ENCODE measurements at places on chromosomes 1 and 21.

DNA sequence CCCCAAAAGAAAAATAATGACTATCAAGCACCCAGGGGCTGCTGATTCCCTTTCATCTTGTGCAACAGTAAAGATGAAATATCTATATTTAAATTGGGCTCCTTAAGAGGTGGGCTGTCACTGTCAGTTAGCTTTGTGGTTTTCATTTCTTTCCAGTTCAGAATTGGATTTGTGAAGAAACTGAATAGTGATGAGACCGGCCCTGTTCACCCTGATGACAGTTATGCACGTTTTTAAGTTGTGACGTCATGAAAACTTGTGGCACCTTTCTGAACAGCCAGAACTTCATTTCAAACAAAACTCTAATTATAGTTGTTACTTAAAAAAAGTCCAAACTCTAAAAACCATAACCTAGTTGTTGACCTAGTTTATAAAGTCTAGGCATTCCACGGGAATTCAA is 125.9 kb downstream of the RUNX1 start:
- DNase-seq, result no peak

GRCh38 chr1:53299233-53299632 is 28.6 kb downstream of the LRP8 start:
- no peak for DNase-seq

DNA sequence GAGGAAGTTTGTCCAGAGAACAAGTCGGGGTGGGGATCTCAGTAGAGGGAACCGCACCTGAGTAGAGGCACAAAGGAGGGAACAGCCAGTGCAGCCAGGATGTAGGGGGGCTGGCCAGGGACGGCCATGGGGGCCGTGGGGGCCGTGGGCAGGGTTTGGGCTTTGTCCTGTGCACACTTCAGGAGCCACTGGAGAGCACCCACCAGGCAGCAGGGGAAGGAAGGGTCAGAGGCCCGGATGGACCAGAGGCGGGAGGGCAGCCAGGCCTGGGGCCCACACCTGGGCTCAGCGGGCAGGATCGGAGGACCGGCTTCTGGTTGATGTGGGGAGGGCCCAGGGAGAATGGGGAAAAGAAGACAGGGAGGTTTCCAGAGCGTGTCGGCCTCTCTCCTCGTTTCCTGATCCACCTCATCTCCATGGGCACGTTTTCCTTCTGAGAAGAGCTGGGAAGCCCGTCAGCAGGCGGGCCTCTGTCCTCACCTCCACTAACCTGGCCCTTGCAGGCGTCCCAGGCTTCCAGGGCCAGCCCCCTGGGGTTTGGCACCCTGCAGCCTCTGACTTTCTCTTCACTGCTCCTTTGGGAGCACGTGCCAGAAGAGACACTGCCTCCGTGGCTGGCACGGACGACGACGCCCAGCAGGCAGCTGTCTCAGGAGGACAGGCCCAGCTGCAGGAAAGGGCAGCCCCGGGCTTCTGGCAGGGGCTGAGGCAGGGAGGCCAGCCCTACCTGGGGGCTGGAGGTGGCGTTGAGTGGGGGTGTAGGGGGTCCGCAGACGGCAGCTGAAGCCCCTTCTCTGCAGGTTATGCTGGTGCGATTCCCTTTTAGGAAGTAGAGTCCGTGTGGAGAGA is 16.8 kb upstream of the PDXK start:
- DNase-seq, result no peak

DNA sequence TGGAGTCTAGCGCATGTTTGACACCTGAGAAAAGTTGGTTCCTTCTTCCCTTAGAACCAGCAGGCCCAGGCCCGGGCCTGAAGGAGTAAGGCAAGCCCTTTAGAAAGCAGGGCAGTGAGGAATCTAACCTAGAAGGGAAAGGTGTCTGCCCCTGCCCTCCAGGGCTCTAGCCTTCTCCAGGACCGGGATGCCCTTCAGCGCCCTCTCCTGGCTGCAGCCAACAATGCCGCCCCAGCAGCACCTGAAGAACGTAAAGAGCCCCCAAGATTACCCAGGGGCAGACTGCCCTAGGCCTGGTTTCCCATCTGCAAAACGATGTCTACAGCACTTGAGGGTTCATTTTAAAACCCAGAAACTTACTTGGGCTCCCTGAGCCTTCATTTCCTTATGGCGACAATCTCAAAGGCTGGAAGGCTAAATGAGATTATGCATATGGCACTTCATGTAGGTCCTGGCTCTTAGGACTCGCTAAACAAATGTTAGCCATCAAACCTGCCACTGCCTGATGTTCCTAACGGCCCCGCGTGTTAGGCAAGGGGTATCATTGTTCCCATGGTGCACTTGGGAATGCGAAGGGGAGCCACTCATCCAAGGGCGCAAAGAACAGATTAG is 106.7 kb upstream of the KLHDC7A start:
- peak; percentile 54 for DNase-seq

GRCh38 chr21:41571938-41572510 is 64.1 kb upstream of the TMPRSS2 start:
- no peak for DNase-seq

- no peak for DNase-seq
Measured at GRCh38 chr1:93468662-93469061, 20.7 kb downstream of the FNBP1L start.

GRCh38 chr1:41296506-41296905 is 54.4 kb upstream of the SCMH1 start:
- no peak for DNase-seq

DNA sequence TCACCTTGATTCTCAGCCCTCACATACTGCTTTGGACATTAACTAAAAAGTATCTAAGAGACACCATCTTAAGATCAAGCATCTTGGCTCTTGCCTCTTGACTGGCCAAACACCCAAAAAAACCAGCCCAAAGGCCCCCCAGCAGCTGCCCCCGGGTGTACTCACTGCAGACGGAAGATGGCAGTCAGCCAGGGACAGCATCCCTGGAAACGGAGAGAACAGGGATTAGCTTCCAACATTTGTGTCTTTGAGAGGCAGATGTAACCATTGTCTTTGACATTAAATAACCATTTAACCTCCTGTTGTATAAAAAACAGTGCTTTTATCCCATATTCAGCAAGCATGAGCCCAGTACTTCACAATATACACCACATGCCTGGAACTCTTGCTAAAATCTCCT is 11.3 kb downstream of the TMEM63A start:
- DNase-seq, result no peak

- DNase-seq, result no peak
Measured at GRCh38 chr1:95230256-95230655, 3.8 kb upstream of the RWDD3 start.

- no peak for DNase-seq
Measured at GRCh38 chr1:156727926-156728598, at the start of gene METTL25B. TSS of gene METTL25B (plus strand) at chr1:156728469. CDS start at chr1:156729105, 636 bp downstream.

Measured in NT2/D1 (cell line).